Esophagus squamous epithelium (tissue), 5 donors: ENCODE measurements at places on chromosomes 16 and 17.

DNA sequence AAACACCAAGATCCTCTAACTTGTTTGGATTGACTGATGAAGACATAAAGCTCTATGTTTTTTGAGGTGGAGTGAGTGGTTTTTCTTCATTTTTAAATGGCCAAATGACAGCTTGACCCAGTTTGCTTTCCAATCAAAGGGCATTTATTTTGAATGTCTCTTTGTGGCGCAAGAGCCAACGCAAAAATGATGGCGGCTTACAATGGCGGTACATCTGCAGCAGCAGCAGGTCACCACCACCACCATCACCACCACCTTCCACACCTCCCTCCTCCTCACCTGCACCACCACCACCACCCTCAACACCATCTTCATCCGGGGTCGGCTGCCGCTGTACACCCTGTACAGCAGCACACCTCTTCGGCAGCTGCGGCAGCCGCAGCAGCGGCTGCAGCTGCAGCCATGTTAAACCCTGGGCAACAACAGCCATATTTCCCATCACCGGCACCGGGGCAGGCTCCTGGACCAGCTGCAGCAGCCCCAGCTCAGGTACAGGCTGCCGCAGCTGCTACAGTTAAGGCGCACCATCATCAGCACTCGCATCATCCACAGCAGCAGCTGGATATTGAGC is 329 bp downstream of the NLK start:
- no peak for DNase-seq

GRCh38 chr17:7477392-7478275 is 1.8 kb downstream of the ZBTB4 start:
- no peak for DNase-seq

- no peak for DNase-seq
These were observed 36.2 kb downstream of the ASPA start for GRCh38 chr17:3511852-3512504.

DNA sequence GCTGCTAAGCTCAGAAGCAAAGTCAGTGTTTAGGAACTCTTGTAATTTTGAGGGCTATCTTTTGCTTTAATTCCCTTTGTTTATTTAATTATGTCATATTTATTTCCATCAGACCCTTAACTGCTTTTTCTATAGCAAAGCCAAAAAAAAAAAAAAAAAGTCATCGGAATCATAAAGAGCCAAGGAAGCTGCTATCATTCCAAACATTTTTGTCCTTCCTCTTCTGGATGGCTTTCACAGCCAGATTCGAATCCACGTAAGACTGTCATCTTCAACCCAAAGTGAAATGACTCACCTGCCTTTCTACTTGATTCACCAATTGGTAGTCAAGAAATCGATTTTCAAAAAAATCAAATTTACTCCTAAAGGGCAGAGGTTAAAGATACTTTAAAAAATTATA is 38.4 kb downstream of the WIPI1 start:
- no peak for DNase-seq

GRCh38 chr16:56295739-56296527 is 104.6 kb downstream of the GNAO1 start:
- no peak for DNase-seq

GRCh38 chr17:71572343-71572742 is 548.5 kb upstream of the SOX9 start:
- DNase-seq, result no peak

- no peak for DNase-seq
These were observed at the start of gene MAP3K14 for GRCh38 chr17:45316434-45317110. TSS of gene MAP3K14 (minus strand) at chr17:45317020. CDS start at chr17:45290745, 26,275 bp downstream.

DNA sequence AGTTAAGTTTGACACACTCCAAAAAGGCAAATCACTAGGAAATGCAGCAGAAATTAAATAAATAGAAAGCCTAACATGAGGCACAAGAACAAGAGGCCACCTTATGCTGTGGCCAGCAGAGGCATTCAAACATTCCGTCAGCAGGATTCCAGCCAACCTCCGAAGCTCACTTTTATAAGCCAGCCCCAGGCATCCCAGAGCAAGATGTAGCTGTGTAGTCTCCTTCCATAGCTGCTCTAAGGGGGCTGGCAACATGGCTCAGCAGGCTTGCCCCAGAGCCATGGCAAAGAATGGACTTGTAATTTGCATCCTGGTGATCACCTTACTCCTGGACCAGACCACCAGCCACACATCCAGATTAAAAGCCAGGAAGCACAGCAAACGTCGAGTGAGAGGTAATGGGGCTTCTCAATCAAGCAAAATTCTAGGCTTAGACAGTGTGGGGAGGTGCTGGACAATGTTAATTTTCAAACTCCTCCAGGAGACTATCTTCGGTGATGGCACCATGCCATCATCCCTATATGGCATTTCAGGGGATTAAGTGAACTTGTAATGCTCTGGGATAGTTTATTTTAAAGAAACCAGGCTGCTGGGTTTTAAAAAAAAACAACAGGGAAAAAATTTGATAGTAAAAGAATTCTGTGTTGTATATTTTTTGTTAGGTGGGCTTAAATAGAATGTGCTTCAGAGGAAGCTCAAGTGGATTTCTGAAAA is at the start of gene CLEC3A:
CLEC3A (plus strand) TSS at position 202 of the 714 bp plus-strand sequence; CDS start at position 281, 79 bp downstream.
- DNase-seq, result no peak

DNA sequence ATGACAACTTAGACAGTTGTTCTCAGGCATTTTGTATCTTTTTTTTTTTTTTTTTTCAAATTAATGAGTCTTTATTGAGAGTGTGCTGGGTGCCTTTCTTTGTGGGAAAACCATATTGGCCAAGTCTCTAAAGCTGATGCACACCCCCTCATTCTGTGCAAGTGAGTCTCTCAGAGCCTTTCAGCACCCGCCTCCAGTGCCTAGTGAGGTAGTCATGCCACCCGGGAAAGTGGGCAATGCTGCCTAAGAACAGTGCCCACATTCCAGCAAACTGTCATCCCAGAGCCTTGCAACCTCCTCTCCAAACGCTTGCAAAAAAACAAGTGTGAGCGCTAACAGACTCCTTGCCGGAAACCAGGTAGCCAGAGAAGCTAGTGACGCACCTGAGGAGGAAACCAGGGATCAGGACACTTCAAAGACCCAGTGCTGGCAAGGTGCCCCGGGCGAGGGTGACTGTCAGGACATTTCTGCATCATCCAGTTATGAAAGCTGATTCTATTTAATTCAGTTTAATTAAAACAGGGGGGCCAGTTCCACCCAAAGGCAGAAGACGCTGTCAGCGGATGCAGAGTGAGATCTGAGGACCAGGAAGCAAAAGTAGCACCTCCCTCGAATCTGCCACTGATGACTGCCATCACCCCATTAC is 34.9 kb downstream of the SMARCE1 start:
- no peak for DNase-seq

- no peak for DNase-seq
These were observed 22.8 kb downstream of the ENGASE start for GRCh38 chr17:79097226-79098055.

- no peak for DNase-seq
These were observed 10.5 kb downstream of the POLDIP2 start for GRCh38 chr17:28346746-28347246.

DNA sequence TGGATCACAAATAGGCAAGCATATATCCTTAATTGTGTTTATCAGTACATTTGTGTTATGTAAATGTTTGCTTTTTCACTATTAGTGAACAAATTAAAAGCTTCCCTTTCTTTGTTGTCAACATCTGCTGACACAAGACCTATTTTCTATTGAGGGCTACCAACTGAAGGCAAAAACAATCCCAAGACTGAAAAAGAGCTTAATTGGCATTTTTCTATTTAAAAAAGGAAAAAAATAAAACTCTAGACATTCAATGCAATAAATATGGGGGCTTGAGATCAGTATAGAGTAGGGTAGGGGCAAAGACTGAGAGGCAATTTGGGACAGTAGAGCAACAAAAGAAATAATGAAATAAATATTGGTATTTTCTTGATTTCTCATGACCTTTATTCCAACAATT is 24.2 kb downstream of the OMG start:
- no peak for DNase-seq

DNA sequence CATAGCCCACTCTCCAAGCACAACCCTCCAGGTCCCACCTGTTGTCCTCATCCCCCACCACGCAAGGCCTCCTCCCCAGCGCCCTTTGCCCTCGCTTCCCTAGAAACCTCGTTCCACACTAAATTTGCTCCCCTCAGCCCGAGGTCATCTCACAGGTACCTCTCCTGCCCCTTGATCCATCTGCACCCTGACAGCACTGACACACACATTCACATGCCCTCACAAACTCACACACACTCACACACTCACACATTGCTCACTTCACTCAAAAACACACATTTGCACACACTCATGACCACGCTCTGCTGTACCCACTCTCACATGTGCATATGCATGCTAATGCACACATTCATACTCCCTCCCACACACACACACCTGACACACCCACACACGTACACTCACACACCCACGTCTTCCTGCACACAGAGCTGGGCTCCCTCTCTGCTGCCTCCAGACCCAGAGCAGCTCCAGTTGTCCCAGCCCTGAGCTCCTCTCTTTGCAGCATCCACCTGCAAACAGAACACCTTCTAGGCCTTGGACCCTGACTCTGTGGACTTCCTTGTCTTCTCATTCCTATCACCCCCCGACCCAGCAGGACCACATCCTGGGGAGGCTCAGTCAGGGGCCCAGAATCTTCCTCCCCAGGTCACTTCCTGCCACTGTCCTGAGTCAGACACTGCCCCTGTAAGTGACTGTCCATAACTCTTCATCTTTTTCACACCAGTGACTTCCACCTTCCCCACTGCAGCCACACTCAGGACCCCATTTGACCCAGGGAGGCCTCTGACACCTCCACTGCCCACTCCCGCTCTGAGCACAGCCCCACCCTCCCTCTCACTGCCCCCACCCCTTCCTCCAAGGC is 4.9 kb downstream of the ASGR2 start:
- DNase-seq, result no peak

DNA sequence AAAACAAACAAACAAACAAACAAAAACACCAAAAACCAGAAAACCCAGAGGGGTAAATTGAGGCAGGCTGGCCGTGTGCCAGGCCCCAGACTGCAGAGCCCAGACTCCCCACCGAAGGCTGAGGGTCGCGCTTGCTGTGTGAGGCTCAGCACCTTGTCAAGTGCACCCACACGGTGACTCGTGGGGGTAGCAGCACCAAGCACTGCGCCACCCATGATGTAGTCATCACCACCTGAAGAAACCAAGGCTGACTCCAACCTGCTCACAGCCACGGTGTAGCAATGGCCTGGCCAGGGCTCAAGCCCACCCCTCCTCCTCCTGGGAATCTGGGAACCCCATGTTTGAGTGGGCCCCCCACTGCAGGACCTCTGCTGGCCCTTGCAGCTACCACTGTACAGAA is 11.9 kb downstream of the MCRIP1 start:
- no peak for DNase-seq

GRCh38 chr16:8962393-8963009 is 1.2 kb downstream of the USP7 start:
- DNase-seq, result peak; percentile 14

GRCh38 chr16:50354629-50355456 is 13.9 kb downstream of the BRD7 start:
- DNase-seq, result no peak

DNA sequence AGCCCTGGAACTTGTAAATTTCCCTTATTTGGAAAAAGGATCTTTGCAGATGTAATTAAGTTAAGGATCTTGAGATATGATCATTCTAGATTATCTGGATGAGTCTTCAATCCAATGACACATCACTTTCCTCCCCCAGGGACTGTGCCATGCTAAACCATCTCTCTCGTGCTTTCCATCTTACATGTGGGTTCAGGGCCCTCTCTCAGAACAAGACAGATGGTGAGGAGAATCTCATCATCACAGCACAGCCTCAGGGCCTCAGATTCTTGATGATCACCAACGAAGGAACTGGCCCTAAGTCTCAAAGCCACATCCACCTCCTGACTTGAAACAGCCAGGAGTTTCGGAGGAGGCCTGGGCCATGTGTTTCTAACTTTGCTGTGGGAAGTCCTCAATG is 78.7 kb downstream of the LITAF start:
- no peak for DNase-seq

DNA sequence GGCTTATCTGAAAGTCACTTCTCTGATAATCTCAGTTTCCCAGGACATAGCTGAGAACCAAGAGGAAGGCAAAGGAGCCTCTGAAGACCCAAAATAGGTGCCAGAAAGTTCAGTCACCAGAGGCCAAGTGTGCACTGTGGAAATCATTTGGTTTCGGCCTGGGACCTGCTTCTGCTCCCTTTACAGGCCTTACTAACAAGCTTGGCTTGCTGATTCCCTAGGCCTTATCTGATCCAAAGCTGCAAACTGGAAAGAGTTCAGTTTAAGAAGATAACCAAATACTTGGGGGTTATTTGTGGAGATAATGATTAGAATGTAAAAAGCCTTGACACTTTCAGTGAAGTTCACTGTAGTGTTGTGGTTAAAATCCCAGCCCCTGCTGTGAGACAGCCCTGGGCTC is 17.0 kb downstream of the ITGA3 start:
- DNase-seq, result no peak

GRCh38 chr16:52573365-52574299 is 26.7 kb upstream of the TOX3 start:
- no peak for DNase-seq
